Right cardiac atrium (tissue), 5 donors: ENCODE measurements at places on chromosomes 6 and 20.

GRCh38 chr6:111555036-111555435 lies 50.6 kb downstream of the TRAF3IP2 start:
- peak; percentile 56 for DNase-seq

- DNase-seq = no peak
Measured at GRCh38 chr20:36880741-36881250, 4.9 kb downstream of the TLDC2 start.

DNA sequence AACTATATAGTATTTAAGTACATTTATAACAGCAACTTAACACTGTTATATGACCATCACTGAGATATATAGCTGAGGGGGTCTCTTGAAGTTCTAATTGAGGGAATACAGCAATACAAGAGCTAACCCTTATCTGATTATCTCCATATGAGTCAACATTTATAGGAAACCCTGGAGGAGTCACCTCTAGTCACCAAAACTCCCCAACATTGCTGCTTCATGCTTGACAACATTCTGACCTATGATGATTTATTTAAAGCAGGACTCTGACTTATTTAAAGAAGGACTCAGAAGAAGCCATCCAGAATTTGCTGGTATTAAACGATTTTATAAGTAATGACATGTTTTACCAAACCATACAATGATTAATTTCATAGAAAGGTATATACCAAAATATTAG lies 182.6 kb upstream of the NOX3 start:
- DNase-seq = no peak

- DNase-seq = no peak
Measured at GRCh38 chr6:19896693-19897010, 59.5 kb downstream of the ID4 start.

DNA sequence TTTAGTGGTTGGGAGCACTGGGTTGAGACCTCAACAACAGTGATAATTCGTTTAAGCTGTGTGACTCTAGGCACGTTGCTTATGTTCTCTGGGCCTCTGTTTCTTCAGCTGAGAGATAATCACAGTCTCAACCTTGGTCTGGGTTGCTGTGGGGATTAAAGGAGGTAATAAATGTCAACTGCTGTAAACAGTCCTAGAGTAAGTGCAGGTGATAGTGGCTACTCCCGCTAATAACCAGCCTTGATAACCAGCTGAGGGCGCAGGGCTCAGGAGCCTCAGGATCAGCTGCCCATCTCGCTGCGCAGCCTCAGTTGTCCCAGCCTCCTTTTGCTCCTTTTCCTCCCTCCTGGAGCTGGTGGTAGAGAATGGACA lies 58.0 kb downstream of the JARID2 start:
- DNase-seq = no peak

- DNase-seq = no peak
Measured at GRCh38 chr6:128500014-128500413, 20.4 kb downstream of the PTPRK start.

DNA sequence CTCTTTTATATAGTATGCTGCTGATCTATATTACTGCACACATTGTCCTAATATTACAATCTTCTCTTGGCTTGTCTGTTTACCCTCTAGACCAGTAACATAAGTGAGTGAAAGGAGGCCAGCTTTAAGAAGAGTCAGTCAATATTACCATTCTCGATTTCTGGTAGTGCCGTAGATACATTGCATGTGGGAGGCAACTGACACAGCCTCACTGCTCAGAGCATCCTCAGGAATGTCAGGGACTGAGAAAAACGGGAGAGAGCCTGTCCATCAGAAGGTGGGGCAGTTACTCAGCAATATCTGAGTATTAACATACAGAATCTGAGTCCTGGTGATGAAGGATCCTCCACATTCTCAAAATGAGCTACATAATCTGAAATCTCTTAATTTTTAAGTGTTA lies 259.9 kb downstream of the GJA1 start:
- DNase-seq = no peak

- DNase-seq = no peak
Measured at GRCh38 chr6:53931086-53931485, 136.3 kb downstream of the LRRC1 start.

GRCh38 chr20:50445354-50446151 lies 64.6 kb upstream of the PTPN1 start:
- no peak for DNase-seq

DNA sequence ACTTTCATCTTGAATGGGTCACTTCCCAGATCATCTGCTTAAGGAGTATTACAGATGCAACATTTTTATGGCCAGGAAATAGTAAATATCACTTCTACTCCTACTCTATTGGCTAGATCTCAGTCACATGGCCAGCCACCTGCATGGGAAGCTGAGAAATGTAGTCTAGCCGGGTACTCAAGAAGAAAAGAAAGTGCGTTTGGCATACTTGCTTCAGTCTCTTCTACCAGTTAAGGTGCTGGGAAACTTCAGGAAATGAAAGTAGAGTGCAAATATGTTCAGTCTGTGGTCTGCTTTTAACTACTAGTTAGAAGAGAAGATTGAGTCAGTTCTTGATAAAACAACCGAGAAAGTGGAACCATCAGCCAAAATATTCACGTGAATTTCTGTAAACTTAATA lies 129.2 kb downstream of the PDSS2 start:
- no peak for DNase-seq

- DNase-seq = peak; percentile 83
Measured at GRCh38 chr6:168554472-168554871, 113.5 kb downstream of the SMOC2 start.

- DNase-seq = no peak
Measured at GRCh38 chr6:142892254-142893021, 52.5 kb downstream of the HIVEP2 start.

GRCh38 chr20:49753133-49753532 lies 39.5 kb upstream of the B4GALT5 start:
- no peak for DNase-seq

DNA sequence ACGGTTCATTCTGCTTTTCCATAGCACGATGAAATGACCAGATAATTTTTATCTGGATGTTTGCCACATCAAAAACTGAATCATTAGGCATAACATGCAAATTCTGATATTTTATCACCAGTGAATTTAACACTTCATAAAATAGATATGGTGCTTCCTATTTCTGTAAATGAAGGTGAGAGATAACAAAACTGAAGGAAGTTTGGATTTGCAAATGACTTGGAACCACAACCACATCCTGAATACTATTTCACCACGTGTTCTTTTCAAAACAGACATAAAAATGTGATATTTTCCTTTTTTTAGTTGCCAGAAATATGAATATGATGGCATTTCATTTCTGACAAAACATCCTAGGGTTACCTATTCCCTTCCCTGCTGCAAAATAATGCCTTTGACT lies 146.1 kb downstream of the EDN1 start:
- no peak for DNase-seq

GRCh38 chr20:25459111-25459830 lies 51.8 kb downstream of the GINS1 start:
- no peak for DNase-seq
